ENCODE measurements at places on chromosomes 3 and 15. TPM values are rescaled to one million over a fixed set of nuclear protein-coding genes. Genes with fewer than 3 reads are reported as not detected.

The HIGD2B gene
- not detected for total RNA-seq

The ARPIN gene
- 9.8 TPM for total RNA-seq

The ADCY5 gene
- total RNA-seq, result 0.46 TPM

The RBP2 gene
- total RNA-seq, result not detected

The LIPH gene
- not detected for total RNA-seq

The ERICH6 gene
- total RNA-seq, result not detected

The SNTN gene
- total RNA-seq, result not detected

The ZDHHC3 gene
- total RNA-seq, result 68.0 TPM

The RHOV gene
- total RNA-seq, result under 0.01 TPM

The SPATA12 gene
- not detected for total RNA-seq

The P2RY1 gene
- total RNA-seq, result 4.4 TPM

The RPUSD2 gene
- 11.0 TPM for total RNA-seq

The TNFAIP8L3 gene
- total RNA-seq, result 14.2 TPM

The SOX14 gene
- not detected for total RNA-seq

The TRH gene
- total RNA-seq, result not detected

The SERPINI1 gene
- total RNA-seq, result 1.7 TPM

The SLC35G2 gene
- 8.2 TPM for total RNA-seq

The UACA gene
- total RNA-seq, result 87.3 TPM

The CYP1A1 gene
- total RNA-seq, result 0.71 TPM

The CYFIP1 gene
- 82.9 TPM for total RNA-seq
